ENCODE measurements at places on chromosomes 16 and 17.
A peak's percentile ranks its signal among the peaks of the same experiment; 100 is the strongest.

DNA sequence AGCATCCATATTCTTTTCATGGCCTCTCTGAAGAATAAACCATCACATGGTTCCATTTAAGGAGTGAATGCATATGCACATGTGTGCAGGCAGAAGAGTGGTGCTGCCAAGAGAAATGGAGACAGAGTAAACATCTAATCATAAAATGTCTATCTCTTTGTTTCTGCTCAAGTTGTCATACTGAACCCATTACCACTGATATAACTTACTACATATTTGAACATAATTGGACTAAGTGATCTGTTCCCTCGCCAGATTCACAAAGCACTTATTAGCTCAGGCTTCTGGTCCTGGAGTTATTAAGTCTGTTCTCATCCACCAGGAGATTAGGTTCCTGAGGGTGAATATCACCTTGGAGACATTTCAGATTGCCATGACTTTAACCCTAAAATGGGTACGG, 72.3 kb upstream of the XYLT1 start:
- DNase-seq, result no peak

GRCh38 chr17:4896332-4897197, 2.8 kb upstream of the C17orf107 start:
- DNase-seq, result no peak

DNA sequence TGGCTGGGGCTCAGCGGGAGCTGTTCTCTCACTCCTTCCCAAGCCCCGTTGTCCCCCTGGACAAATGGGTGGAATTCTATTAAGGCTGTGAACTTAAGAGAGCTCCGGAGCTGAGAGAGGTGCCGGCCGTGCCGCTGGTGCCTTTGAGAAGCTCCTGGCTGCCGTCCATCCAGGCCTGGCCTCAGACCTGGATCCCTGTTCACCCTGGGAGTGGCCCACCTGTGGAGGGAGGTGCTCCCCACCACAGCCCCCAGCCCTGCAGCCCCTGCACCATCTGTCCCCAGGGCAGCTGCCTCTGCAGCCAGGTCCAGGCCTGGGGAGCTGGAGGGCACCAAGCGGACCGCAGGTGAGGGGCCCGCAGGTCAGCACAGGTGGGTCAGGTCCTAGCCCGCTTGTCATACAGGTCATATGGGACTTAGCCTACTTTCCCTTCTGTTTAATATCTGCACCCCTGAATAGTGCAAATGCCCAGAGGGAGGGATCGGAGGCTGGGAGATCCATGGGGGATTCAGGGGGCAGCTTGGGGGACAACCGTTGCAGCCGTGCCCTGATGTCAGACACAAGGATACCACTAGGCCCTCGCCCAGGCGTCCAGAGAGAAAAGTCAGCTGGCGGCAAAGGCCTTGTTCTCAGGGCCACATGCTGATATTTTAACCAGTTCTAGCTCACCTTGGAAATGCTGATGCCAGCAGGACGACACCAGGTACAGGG, 15.2 kb upstream of the METRNL start:
- no peak for DNase-seq

DNA sequence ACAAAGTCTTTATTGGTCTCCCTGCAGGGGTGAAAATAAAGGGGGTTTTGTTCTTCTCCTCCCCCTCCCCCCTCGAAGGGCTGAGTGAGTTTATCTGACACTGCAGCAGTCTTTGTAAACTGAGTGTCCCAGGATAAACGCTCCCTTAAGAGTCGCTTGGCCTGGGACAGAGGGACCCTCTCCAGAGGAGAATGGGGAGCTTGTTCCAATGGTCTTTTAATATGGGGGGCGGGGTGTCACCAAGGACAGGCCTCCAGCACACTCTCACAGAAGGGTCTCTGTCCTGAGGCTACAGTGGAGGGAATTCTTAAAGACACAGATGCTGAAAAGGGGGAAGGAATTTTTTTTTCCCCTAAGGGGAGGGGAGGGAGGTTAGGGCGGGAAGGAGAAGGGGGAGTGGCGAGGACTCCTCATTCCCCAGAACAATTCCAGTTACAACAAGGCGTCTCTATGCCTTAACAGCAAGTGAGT, 455.5 kb downstream of the SOX9 start:
- no peak for DNase-seq

DNA sequence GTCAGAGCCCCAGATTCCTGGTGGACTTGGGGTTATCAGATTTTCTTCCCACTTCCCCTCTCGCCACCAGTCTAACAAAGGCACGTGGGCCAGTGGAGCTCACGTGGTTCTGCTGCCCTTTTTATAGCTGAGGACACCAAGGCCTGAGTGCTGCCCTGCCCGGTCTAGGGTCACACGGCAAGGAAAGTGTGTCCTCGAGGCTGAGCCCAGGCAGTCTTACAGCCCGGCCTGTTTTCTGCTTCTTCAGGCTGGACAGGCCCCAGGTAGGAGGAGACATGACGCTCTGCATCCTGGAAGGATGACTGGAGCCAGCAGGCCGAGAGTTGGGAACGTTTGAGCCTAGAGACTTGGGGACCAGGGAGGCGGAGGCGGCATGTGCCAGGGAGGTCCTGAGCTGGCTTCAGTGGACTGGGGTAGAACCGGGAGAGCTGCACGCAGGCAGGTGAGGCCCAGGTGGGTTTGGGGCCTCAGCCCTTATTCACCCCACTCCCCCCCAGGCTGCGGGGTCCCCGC, 3.5 kb downstream of the CTRB1 start:
- DNase-seq, result no peak

DNA sequence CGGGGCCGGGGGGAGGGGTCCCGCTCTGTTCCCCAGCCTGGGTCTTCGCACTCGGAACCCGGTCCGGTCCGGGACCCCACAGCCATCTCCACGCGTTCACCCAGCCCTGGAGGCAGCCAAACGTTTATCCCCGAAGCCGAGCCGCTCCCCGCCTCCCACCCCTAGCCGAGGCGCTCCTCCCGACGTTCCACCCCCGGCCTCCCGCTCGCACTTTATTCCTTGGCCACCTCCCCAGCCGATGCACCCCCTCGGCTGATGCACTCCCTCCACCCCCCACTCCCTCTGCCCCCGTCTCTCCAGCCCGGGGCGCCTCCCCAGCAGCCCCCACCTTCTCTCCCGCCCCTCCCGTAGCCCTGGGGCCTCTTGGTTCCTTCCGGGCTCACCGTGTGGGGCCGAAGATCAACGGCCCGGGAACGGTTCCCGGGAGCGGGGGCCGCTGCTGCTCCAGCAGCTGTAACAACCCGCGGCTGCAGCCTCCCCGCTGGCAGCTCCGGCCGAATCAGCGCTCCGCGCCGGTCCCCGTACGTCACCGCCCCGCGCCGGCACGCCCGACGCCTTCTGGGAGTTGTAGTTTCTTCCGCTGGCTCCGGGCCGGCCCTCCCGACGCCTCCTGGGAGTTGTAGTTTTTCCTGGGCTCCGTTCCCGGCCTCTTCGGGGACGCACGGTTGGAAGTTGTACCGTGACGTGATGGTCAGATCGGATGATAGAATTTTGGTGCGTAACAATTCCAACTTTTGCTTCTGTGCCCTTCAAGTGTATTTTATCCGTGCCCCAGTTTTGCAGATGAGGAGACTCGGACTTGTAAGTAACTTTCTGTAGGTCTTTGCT, at the start of the genes LRRC3C and ORMDL3:
Gene LRRC3C, plus strand, starts transcription at position 632 of the 828 bp plus-strand sequence. CDS start 13,792 bp downstream, outside the sequence.
Gene ORMDL3, minus strand, starts transcription at position 501 of the 828 bp plus-strand sequence. CDS start 3,398 bp downstream, outside the sequence.
- peak; percentile 90 for DNase-seq

DNA sequence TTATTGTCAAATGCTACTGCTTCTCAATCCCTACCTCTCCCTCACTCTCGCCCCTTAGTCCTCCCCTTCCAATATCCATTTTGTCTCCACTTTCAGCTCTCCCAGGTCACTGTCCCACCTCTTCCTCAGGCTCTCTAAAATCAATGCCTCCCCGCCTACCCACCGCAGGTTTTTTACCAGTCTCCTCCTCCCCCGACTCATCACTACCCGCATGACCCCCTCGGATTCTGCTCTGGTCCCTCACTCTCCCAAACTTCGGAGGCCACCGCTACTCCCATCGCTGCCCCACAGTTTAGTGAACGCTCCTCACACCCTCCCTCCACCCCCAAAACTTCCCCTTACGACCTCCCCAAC, 513 bp downstream of the CRLF3 start:
- peak; percentile 16 for DNase-seq

DNA sequence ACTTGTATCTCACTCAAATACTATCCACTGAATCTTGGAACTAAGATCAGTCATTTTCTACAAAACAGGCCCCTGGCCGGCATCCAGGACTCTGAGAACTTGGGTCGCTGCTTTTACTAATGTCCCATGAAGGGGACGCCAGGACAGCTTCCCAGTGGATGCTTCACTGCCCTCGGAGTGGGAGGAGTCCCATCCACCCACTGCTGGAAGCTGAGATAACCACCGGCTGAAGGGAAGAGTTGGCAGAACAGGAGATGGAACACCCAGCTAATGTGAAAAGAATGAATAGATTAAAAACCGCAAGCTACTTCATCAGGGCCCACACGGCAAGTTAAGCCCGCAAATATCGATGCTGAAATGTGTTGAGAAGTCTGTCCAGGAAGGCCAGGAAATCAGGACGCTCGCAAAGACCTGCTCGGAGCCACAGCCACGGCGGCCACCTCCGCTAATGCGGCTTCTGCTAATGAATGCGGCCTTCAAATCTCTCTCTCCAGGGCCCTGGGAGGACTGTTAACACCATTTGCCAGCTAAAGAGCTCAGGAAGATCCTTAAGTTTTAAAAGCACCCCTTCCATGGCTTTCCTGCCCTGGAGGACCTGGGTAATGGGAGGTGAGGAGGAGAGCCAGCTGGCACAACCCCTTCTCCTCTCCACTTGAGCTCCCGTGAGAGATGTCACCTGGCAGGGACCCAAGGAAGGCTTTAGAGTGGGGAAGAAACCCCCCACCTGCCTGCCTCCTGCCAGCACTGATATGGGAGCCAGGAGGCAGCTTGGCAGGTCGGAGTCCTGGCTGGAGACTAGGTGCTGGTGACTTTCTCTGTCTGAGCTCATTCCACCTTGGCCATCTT, 226.6 kb upstream of the RPL38 start:
- no peak for DNase-seq

- DNase-seq, result no peak
These were observed 543.3 kb downstream of the WWOX start for GRCh38 chr16:78642621-78643285.

- no peak for DNase-seq
These were observed 90.8 kb upstream of the DNAH17 start for GRCh38 chr17:78667741-78668640.

DNA sequence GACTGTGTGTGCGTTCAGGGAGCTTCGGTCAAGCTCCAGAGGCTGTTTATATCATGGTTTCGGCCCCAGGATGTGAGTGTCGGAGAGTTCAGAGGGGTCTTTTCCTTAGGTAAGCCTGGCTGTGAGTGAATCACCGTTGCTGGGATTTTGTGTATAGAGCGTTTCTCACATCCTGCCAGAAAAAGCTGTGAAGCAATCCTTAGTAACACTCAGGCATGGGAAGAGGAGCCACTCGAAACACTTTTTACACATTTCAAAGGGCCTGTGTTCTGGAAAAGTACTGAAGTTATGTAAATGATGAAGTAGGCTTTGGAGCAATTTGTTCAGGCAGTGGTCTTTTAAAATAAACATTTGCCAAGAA, 662 bp downstream of the PGS1 start:
- DNase-seq, result no peak

GRCh38 chr16:3952737-3953131, 72.2 kb upstream of the CREBBP start:
- no peak for DNase-seq

Data from CD4-positive, alpha-beta T cell treated with Interleukin-6 at 100 ng/mL for 8 hours (primary cell).